ENCODE measurements at places on chromosomes 7 and 10.

- DNase-seq = no peak
These were observed 141.6 kb upstream of the WNT16 start for GRCh38 chr7:121187222-121187621.

- no peak for DNase-seq
These were observed 276.7 kb upstream of the MEOX2 start for GRCh38 chr7:15963206-15963605.

- no peak for DNase-seq
These were observed 272.4 kb upstream of the CELF2 start for GRCh38 chr10:10745291-10745690.

GRCh38 chr10:103513380-103514060, 20.0 kb downstream of the NEURL1 start:
- DNase-seq = no peak

- DNase-seq = no peak
These were observed 45.1 kb downstream of the WIPI2 start for GRCh38 chr7:5234852-5235831.

DNA sequence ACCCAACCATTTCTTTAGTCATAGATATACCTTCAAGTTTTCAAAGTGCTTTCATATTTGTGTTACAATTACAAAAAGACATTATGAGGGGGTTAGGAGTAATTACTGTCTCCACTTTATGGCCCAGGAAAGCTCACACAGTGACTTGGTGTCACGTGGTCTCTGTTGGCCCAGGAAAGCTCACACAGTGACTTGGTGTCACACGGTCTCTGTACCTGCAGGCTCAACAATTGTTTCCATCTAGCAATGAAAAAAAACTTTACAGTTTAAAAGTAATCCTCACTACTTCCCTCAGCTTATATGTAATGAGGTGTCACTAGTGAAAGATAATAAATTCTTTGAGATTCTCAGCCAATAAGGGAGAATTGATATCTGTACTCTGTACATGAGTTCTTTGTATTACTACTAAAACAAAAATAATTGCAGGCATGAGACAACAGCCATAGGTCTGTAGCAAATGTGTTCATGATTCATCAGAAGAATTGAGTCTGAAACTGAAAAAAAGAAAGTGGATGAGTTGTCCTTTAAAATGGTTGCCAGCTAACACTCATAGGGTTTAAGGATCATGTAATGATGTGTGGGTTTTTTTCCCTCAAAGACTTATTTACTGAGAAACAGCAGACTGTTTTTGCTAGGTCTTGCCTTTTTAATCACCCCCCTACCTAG, 10.9 kb downstream of the OGDH start:
- peak; percentile 49 for DNase-seq

DNA sequence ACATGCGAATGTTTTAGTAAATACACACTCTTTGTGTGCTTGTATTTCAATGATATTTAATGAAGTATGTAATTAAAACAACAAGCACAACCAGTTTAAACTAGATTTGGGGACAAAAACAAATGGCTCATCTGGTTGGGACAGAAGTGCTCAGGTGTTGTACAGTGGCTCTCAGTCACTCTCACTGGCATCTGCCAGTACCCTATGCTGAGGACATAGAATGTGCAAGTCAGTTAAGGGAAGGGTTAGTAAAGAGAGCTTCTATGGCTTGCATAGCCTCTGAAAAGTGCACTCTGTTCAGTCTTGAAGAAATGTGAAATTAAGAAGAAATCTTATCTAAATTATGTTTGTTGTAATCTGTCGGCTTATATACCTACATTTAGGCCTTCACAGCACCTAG, 183.0 kb downstream of the LRRC4 start:
- DNase-seq = no peak

GRCh38 chr10:132487241-132488135, 50.1 kb upstream of the INPP5A start:
- DNase-seq = no peak

DNA sequence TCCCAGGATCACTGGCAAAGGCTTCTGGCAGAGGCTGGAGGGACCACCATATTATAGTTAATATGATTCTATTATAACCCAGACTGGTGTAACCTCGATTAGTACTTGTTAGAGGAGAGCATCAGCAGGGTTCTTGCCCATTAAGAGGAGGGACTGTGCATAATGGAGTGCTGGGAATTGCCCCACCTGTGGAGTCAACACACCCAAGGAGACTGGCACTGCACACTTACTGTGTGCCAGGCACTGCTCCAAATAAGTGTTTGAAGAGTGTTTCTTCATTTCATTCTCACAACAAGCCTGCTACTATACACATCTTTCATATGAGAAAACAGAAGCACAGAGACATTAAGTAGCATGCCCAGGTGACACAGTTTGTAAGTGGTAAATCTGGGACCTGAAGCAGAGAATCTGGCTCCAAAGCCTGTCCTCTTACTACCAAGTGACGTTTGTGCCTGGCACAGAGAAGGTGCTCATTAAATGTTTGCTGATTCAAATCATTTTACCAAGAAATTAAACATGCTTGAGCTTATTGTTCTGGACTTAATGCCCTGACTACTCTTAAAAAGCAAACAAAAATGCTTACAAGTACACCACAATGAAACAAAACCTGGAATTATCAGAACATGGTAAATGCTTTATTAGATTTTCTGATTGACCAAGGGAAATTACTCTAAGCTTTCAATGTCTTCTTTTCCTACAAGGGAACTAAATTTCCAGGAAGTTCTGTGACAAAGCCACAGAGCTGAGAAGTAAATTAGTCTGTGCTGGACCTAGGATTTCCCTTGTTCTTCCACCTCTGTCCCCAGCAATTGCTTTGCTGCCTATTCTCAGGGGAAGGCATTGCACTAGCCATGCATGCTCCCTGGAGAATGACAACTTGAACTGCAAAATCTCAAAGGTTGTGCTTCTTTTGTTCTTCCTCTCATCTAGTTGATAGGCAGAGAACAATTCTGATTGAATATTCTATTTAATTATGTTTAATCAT, 809 bp downstream of the SLC13A1 start:
- DNase-seq = no peak

- DNase-seq = peak; percentile 2
These were observed 103.2 kb upstream of the WAC start for GRCh38 chr10:28429573-28430216.

DNA sequence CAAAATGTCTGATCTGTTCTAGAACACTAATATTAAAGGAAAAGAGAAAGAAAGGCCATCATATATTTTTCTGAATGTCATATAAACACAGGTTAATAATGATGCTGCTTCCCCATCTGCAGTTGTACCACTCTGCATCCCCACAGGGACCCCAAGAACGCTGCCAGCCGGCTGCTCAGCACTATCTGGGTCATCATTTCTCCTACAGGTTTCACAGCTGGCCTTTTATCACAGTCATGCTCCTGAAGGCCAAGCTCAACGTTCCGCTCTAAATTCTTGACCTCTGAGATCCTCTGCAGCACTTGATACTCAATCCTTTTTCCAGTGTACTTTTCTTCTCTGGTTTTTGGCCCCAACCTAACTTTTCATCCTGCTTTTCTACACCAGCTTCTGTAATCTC, 4.8 kb downstream of the IDI1 start:
- no peak for DNase-seq

DNA sequence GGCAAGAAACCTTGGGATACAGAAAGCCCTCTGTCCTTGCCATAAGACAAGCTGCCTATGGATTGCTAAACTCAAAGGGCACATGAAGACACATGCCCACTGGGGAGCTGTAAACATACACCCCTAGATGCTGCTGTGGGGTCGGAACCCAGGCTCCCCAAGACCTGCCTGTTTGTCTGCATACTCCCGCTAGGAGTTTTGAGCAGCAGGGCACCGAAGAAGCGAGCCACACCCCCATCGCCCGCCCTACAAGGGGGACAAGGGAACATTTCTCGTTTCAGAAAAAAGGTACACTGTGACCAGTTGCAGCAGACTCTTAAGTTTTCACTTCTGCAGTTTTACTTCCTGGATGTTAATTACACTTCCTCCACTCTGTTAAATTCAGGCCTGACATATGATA, 680.2 kb upstream of the GHITM start:
- no peak for DNase-seq

- DNase-seq = no peak
These were observed 109.3 kb upstream of the RHEB start for GRCh38 chr7:151628846-151629604.

DNA sequence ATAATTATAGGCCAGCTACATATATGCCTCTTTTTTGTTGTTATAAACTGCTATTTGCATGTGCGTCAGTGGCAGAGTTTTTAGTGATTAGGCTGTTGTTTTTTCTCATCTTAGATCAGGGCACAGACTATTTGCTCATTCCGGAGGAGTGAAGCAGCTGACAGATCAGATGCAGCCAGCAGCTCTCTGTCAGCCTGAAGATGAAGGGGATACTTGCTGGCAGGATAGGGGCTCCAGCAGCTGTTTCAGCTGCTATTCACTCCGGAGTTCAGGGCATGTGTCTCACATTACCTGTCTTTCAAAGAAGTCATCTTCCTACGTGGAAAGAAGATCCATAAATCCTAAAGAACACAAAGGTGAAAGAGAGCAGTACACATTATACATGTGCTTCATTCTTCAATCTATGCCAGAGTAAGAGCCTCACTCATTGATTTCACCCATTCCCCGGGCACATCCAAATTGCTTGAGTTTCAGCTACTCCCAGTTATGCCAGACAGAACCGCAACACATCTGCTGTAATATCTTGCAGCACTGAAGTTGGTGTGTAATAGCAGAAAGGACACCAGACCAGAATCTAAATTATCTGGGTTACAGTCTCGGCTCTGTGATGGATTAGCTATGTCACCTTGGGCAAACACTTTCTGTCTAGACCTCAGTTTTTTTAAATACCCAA, 182.8 kb upstream of the CHRM2 start:
- no peak for DNase-seq

DNA sequence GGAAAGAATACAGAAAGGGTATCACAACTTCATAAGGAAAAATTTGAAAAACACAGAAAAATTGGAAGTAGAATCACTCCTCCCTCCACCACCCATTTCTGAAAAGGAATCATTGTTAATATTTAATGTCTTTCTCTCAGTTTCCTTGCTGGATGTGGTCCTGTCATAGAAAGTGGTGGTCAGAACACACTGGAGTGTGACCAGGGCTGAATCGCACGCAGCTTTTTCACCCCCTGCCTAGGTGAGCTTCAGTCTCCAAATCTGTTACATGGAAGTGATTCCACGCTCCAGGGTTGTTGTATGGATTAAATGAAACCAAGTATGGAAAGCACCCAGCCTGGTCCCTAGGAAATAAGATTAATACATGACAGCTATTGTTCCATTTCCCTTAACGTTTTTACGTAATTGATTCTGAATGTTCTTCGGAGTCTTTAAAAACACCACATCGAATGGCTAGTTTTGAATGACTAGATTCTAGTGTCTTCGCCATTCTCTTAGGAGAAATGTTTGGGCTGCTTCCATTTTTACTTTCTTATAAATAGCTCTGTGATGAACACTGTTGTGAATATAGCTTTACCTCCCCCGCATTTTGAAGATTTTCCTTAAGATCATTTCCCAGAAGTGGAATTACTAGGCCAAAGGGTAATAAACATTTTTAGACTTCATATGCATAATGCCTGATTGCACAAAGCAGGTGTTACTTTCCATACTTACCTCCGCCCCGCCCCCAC, 10.9 kb upstream of the DUSP5 start:
- no peak for DNase-seq

GRCh38 chr10:133236401-133237240, 1.0 kb upstream of the VENTX start:
- DNase-seq = no peak

DNA sequence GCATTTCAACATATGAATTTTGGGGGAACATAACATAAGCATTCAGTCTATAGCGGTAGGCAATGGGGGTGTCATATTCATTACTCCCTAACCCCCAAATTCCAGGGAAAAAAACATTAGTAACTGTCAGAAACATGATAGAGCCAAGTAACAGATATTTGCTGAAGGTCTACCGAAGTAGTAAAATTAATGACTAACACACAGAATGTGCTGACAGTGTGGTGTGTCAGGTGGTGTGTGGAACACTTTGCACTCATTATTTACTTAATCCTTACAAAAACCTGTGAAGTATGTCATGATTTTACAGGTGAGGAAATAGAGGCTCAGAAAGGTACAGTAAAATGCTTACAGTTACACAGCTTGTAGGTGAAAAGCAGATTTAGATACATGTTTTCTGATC, 85.4 kb upstream of the RHOBTB1 start:
- DNase-seq = no peak

GRCh38 chr10:13536674-13537366, 8.0 kb upstream of the BEND7 start:
- no peak for DNase-seq

- DNase-seq = no peak
These were observed 3.3 kb upstream of the TBXAS1 start for GRCh38 chr7:139825666-139826290.

DNA sequence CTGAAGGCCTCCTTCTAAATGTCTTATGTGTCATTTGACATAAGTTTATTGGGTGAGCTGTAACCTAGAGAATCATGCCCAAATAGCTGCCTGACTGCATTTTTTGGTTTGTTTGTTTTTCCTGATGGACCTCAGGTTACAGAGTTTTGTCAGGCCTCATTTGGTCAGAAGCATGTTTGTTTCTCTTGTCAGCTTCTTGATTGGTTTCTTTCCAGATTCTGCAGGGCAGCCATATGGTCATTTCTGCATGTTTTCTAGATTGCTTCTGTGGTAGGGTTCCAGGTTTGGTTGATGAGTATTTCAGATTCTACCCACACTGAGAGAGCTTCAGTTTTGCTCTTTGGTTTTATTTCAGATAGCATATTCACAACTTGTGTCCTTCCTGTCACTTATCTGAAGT, 28.0 kb downstream of the GLCCI1 start:
- DNase-seq = peak; percentile 16

DNA sequence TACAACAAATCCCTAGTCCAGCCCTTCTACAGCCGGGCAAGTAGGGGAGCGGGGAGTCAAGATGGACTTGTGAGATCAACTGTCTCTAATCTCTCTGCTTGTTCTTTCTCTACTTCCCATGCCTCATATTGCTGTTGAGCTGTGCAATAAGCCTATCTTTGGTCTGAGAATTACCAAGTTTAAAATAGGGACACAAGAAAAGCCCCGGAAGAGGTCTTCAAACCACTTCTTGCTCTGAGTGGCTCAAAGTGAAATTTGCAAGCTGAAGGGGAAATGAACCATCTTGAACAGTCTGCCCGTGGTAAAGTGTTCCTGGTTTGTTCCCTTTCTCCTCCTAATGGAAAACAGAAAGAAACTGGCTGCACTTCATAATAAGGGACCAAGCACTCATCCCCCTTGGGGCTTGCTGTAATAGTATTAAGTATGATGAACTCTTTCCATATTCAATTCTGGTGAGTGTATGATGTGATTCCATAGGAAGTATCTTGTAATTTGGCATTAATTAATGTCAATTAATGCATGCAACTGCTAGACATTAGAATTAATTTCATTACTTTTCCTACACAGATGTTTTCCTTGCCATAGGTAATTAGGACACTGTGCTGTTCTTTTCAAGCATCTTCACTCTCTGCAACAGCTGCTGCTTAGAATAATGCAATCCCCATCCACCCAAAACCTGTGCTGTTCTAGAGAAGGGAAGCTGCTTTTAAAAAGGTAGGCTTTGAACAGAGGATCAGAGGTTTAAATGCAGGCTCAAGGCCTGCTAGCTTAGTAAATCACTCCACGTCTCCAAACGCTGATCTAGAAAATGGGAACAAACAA, 449.6 kb downstream of the SORCS1 start:
- DNase-seq = no peak
